Stomach (tissue), 19 donors: ENCODE measurements at places on chromosomes 2 and 18. TPM values are rescaled to one million over a fixed set of nuclear protein-coding genes. Genes with fewer than 3 reads are reported as not detected.

DNA sequence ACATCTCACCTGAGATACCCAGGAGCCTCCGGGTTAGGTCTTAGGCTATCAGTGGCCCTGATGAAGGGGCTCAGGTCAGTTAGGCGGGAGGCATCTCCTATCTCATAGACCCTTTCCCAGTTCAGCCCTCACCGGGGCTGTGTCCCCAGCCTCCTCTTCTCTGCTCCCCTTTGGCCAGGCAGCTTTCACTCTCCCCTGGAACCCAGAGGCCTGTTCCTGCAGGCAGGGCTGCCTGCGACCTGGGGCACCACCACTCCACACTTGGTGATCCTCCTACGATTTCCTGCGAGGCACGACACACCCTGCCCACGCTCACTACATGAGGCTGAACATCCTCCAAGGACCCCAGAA, 51.2 kb downstream of the SFXN5 start:
- no peak overlapping the region for H3K4me3 ChIP-seq
- no peak for DNase-seq
- H3K36me3 ChIP-seq, result peaks cover 11% of the 10 kb centered on the region
- H3K4me1 ChIP-seq, result peaks cover 13% of the 10 kb centered on the region

DNA sequence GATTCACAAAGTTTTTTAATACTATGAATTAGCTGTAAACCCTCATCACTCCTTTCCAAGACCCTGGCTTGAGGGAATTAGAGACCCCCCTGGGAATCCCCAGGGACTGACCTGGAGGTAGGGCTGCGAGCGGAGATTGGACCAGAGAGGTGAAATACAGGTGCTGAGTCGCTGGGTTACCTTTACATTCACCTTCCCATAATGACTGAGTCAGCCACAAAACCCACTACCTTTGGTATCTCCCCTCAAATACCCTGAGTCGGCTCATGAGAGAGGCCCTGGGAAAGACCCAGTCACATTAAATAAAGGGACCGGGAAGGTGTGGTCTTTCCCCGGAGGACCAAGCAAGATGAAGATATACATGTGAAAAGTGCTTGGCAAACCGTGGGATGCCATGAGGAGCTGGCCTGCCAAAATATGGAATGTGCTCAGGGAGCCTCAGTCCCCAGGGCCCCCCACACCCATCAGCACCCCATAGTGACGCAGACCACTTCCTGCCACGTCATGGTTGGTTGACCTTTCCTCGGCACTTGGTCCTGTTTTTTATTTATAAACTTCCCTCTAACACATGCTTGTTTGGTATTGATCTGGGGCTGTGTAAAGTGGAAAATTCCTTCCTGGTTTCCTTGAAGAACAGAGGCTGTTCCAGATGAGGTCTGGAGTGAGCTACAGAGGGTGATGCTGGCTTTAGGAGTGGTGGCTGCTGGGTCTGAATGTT, 51.4 kb downstream of the IL1RL2 start:
- peaks cover 32% of the 10 kb centered on the region for H3K4me1 ChIP-seq
- peak overlapping the region; percentile 35 for H3K27ac ChIP-seq
- H3K4me3 ChIP-seq, result no peak overlapping the region
- DNase-seq, result peak; percentile 34
- H3K36me3 ChIP-seq, result no peaks in the 10 kb centered on the region

Gene TXNDC9
- total RNA-seq, result 10.7 TPM

DNA sequence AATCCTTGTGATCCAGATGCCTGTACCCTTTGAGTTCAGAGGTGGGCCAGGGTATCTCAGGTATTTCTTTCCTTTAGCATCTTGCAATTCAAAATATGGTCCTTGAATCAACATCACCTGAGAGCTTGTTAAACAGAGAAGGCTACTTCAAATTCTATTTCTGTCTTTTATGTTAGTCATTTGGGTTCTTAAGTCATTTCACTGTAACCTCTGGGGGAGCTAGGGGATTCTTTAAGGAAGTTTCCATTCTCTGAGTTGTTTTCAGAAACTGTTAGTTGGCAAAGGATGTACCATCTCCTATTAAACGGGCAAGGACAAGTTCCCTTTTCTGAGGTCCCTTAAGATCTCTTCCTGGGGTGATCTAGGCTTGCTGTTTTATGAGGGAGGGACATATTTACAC, 16.6 kb downstream of the CFLAR start:
- H3K27me3 ChIP-seq, result no peaks in the 10 kb centered on the region
- peak overlapping the region; percentile 16 for H3K4me3 ChIP-seq
- peaks cover 20% of the 10 kb centered on the region for H3K36me3 ChIP-seq

GRCh38 chr2:120864981-120865380, 129.3 kb downstream of the GLI2 start:
- peaks cover 17% of the 10 kb centered on the region for H3K4me1 ChIP-seq
- peaks cover 21% of the 10 kb centered on the region for H3K27me3 ChIP-seq
- DNase-seq, result no peak

GRCh38 chr18:47490882-47491281, 239.4 kb upstream of the SKOR2 start:
- no peak overlapping the region for H3K4me3 ChIP-seq
- no peak overlapping the region for H3K27ac ChIP-seq
- DNase-seq, result no peak
- H3K36me3 ChIP-seq, result no peaks in the 10 kb centered on the region

GRCh38 chr2:108364676-108365297, 13.0 kb upstream of the SULT1C4 start:
- H3K27me3 ChIP-seq, result no peaks in the 10 kb centered on the region
- no peaks in the 10 kb centered on the region for H3K36me3 ChIP-seq
- DNase-seq, result no peak
- no peaks in the 10 kb centered on the region for H3K4me1 ChIP-seq
- H3K27ac ChIP-seq, result no peak overlapping the region
- H3K4me3 ChIP-seq, result no peak overlapping the region

- H3K27ac ChIP-seq, result no peak overlapping the region
- peaks cover 42% of the 10 kb centered on the region for H3K36me3 ChIP-seq
- no peak overlapping the region for H3K4me3 ChIP-seq
- no peak for DNase-seq
Observed at GRCh38 chr2:240532031-240532775, 25.6 kb downstream of the ANKMY1 start.

- H3K27me3 ChIP-seq, result no peaks in the 10 kb centered on the region
- no peak for DNase-seq
- no peak overlapping the region for H3K4me3 ChIP-seq
- H3K4me1 ChIP-seq, result peaks cover 26% of the 10 kb centered on the region
- H3K27ac ChIP-seq, result no peak overlapping the region
Observed at GRCh38 chr2:119293254-119293653, 69.6 kb downstream of the STEAP3 start.

DNA sequence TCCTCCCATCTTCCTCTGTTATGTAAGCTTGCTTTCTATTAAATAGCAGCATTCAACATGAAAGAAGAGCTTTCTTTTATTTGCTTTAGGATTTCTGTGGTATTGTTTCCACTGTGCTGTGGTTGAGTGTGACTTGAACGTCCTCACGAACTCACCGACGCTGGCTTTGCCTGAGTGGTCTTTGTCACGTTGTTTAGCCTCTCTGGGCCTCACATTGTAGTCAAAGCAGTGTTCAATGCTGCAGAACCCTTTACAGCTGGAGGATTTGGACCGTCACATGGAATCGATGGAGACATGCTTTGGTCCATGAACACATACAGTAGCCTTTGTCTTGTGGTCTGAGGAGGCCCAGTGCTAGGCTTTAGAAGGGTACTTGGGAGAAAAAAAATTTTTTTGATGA, 66.3 kb downstream of the TANC1 start:
- H3K4me3 ChIP-seq, result no peak overlapping the region
- no peak for DNase-seq
- H3K4me1 ChIP-seq, result peaks cover 15% of the 10 kb centered on the region
- H3K27ac ChIP-seq, result no peak overlapping the region
- H3K36me3 ChIP-seq, result no peaks in the 10 kb centered on the region
- no peaks in the 10 kb centered on the region for H3K27me3 ChIP-seq

DNA sequence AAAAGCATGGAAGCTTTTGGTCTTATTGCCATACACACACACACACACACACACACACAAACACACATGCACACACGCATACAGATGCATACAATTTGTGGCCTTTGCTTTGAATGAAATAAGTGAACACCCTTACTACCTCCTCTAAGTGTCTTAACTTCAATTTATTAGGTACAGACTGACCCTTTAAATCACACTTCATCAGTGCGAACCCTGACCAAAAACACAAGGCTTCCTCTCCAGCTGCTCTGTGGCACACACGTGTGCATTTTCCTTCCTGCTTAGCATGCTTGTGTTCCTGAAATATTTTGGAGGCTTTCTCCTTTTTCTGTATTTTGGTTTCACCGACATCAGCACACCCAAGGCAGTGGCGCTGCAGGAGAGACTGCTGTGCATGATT, 96.0 kb downstream of the CNTNAP5 start:
- H3K4me1 ChIP-seq, result no peaks in the 10 kb centered on the region
- H3K36me3 ChIP-seq, result no peaks in the 10 kb centered on the region
- H3K27ac ChIP-seq, result no peak overlapping the region

Gene SRSF7
- total RNA-seq, result 163 TPM

DNA sequence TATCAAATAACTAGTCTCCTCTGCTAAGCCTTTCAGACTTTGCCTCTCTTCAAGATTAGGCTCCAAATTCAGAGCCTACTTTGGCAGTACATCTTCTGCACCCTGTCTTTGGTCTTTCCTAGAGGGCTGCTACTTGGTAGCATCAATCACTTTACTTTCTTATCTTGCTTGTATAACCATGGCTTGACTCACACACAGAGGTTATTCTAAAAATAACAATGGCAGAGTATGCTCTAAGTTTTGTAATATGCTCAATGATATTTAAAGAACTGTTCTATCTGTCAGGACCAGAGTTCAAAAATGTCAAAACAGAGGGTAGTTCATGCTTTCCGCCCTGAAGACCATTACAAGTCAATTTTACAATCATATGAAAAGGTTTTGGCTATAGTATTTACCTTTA, 27.7 kb downstream of the THOC1 start:
- H3K27ac ChIP-seq, result no peak overlapping the region
- H3K4me3 ChIP-seq, result no peak overlapping the region

DNA sequence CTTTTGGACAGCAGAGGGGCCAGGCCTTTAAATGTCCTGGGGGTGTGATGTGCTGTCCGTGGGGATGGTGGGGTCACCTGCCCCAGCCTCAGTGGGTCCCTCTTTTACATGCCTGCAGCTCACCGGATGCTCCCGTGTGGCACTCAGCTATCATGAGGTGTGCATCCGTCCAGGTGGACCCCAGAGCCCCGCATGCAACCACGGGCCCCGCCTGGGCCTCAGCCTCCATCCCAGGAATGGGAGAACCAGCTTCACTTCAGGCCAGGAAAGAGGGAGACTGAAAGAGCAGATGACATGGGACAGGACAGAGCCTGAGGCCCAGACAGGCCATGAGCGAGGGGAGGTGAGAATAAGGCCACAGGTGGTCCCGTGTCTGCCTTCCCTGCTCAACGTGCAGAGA, 37.5 kb downstream of the RAMP1 start:
- no peak for DNase-seq
- peaks cover 29% of the 10 kb centered on the region for H3K4me1 ChIP-seq
- no peaks in the 10 kb centered on the region for H3K27me3 ChIP-seq
- no peak overlapping the region for H3K4me3 ChIP-seq
- H3K27ac ChIP-seq, result peak overlapping the region; percentile 82

- DNase-seq, result peak; percentile 12
- H3K4me1 ChIP-seq, result no peaks in the 10 kb centered on the region
- peaks cover 90% of the 10 kb centered on the region for H3K36me3 ChIP-seq
- no peak overlapping the region for H3K27ac ChIP-seq
Observed at GRCh38 chr2:17719562-17720371, 33.8 kb downstream of the SMC6 start.

DNA sequence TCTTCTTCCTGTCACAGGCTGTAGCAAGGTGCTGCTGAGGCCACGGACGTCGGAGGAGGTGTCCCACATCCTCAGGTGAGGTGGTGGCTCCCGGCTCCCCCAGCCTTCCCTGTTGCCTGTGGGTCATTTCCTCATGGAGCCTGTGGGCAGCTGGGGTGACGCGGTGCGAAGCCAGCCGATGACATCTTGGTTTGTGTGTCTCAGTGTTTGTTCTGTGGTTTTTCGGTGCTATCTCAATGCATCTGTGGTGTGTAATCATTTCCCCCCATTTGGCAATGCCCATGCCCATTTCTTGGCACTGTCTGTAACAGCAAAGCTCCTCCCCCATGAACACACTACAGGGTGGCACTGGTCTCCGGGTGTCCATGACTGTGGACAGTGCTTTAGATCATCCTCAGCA, 6.6 kb downstream of the D2HGDH start:
- no peak overlapping the region for H3K4me3 ChIP-seq
- no peak overlapping the region for H3K27ac ChIP-seq
- peaks cover 15% of the 10 kb centered on the region for H3K36me3 ChIP-seq
- H3K4me1 ChIP-seq, result peaks cover under 1% of the 10 kb centered on the region

DNA sequence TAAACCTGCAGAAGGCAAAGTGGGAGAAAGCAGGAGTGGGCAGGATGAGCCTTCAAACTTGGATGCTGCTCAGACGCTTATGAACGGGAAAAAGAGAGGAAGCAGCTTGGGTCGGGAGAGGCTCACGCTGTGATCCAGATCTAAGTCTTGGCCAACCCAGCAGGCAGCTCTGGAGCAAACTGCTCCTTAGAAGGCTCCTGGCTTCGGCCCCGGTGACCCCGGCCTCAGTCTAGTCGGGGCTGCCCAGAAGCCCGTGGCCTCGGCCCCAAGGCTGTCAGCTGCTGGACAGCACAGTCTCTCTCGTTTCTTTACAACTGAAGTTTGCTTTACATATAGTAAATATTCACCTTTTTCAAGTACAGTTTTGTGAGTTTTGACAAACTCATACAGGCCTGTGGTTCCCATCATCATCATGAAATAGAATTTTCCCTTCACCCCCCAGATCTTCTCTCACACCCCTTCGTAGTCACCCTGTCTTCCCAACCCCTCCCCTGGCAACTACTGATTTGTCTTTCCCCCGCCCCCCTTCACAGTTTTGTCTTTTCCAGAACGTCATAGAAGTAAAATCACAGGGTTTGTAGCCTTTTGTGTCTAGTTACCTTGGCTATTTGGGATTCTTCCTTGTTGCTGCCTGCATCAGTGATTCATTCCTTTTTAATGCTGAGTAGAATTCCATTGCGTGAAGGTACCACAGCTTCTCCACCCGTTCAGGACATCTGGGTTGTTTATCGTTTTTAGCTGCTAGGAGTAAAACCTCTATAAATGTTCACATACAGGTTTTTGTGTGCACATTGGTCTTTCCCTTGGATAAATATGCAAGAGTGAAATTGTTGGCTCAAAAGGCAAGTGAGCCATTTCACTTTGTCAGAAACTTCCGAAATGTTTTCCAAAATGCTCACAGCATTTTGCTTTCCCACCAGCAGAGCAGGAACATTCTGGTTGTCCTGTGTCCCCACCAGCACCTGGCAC, 35.1 kb downstream of the MYO7B start:
- H3K36me3 ChIP-seq, result no peaks in the 10 kb centered on the region
- no peak overlapping the region for H3K4me3 ChIP-seq
- no peak overlapping the region for H3K27ac ChIP-seq
- DNase-seq, result no peak
- H3K4me1 ChIP-seq, result no peaks in the 10 kb centered on the region
- H3K27me3 ChIP-seq, result no peaks in the 10 kb centered on the region

Gene CTLA4
- total RNA-seq, result not detected

Gene ACP1
- 72.4 TPM for total RNA-seq
